CD4-positive, alpha-beta T cell (primary cell): ENCODE measurements at places on chromosomes 16 and 17.

GRCh38 chr17:27542841-27543463, 86.7 kb downstream of the KSR1 start:
- DNase-seq = no peak

GRCh38 chr17:78510141-78511075, 66.8 kb downstream of the DNAH17 start:
- no peak for DNase-seq

DNA sequence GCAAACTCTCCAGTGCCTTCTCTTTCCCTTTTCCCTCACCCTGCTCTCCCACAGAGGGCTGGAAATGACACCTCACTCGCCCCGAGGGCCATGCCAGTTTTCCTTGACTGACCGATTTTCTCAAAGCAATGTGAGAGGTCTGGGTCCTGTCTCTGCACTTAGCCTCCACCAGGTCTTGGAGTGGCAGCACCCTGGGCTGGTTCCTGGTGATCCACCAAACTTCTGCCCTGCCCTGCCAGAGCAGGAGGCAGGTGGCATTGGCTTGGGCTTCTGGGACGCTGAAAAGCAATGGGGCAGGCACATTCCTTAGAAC, 97.5 kb downstream of the RAB11FIP4 start:
- DNase-seq = no peak

- no peak for DNase-seq
Measured at GRCh38 chr17:39756380-39757079, 18.8 kb downstream of the GRB7 start.

DNA sequence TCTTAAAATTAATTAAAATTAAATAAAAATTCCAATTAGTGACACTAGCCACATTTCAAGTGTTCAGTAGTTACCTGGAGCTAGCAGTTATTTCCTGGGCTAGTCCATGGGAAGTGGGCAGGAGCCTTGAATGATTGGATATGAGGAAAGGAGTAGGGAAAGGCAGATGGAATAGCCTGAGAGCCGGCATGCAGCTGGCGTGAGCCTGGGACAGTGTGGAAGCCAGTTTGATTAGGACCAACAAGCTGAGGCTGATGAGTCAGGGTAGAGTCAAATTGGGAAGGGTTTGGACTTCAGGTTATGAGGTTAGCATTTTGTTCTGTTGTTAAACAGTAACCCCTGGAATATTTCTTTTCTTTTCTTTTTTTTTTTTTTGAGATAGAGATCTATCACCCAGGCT, 15.3 kb upstream of the GNA13 start:
- DNase-seq = no peak

DNA sequence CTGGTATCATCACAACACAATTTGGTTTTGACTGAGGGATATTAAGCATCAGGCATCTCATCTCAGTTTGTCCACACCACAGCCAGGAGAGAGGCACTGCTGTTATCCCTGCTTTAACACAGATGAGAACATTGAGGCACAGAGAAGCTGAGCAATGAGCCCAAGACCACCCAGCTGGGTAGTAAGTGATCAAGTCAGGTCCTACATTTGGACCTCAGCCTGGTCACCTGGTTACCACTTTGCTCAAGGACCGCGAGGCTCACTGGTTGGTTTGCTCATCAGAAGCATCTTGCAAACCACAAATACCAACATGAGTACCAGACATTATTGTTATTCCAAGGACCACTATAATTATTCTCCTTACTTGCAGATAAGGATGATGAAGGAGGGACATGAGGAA, 245.5 kb downstream of the CBLN1 start:
- no peak for DNase-seq

DNA sequence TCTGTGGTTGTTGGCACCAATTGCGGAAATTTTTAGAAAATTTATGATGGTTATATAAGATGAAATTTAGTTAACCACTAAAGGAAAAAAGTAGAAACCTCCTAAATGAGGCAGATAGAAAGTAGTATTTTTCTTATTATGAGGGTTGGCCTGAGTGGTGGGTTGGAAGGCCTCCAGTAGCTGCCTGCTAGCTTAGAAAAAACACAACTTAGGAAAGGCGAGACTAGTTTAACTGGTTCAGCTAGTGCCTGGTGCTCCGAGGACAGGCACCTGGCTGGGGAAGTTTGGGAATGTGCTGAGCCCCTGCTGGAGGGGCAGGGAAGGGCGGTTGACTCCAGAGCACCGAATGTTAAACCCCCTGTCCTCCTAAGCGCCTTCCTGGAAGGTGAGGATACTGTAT, 19.9 kb downstream of the LDHD start:
- no peak for DNase-seq

DNA sequence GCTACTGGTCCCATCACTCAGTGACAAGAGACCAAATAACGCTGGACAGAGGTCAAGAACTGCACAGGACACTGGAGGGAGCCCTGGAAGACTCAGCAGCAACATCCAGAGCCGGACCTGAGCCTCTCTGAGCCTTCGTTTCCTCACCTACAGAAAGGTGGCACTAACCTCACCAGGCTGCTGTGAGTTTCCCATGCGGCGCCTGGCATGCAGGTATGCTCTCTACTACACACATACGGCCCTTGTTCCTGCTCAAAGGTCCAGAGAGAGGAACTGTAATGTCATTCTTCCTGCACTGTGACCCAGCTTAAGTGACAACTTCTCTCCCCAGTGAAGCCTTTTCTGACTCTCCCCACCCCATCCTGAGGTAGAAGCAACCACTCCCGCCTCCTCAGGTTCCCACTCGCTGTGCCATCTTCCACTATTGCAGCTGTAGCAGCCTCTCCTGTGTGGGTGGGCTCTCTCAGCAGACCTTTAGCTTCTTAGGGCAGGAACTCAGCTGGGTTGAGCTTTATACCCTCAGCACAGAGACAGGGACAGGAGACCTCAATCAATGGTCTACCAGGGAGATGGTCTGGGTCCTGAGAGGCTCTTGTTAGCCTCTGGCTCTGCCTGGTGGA, 43.9 kb upstream of the SREBF1 start:
- no peak for DNase-seq

GRCh38 chr16:51399908-51400670, 249.0 kb upstream of the SALL1 start:
- no peak for DNase-seq

DNA sequence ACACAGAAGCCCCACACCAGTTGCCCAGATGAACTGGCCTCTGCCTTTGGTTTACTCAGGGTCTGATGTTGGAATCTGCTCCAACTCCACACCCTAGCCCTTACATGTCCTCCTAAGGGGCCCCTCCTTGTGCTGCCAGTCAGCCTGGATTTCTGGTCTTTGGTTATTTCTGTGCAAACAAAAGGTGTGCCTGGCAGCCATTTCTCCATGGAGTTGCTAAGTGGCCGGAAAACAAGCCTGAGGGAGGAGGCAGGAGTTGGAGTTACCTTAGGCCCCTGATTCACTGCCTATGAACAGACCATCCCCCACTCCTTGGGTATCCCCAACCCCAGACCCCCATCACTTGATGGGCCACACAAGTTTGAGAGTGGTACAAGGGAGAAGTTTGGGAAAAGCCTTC, 4.4 kb upstream of the ALKBH5 start:
- no peak for DNase-seq

DNA sequence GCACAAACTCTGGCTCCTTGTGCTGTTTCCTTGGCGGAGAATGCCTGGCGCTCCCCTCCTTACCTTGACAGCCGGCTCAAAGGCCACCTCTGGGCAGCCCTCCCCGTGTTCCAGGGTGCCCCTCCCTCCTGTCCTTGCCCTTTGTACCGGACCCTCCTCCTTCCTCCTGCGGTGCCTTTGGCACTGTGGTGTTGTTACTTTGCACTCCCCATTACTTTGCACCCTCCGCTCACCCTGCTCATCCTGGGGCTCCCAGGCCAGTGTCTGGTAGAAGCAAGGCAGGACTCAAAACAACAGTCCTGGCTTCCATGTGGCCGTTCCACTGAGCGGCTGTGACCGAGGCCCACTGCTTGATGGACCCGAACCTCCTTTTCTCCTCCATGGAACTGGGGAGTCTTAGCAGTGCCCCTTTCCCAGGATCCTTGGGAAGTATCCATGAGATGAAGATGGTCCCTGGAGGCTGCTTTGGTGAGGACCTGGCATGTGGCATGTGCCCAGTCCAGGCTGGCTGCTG, 147.8 kb downstream of the CMIP start:
- no peak for DNase-seq

- DNase-seq = no peak
Measured at GRCh38 chr17:35740997-35741931, 9.8 kb downstream of the RASL10B start.

- no peak for DNase-seq
Measured at GRCh38 chr17:81999976-82000802, 22.5 kb downstream of the CENPX start.

GRCh38 chr17:74267987-74268499, 6.0 kb upstream of the DNAI2 start:
- no peak for DNase-seq

DNA sequence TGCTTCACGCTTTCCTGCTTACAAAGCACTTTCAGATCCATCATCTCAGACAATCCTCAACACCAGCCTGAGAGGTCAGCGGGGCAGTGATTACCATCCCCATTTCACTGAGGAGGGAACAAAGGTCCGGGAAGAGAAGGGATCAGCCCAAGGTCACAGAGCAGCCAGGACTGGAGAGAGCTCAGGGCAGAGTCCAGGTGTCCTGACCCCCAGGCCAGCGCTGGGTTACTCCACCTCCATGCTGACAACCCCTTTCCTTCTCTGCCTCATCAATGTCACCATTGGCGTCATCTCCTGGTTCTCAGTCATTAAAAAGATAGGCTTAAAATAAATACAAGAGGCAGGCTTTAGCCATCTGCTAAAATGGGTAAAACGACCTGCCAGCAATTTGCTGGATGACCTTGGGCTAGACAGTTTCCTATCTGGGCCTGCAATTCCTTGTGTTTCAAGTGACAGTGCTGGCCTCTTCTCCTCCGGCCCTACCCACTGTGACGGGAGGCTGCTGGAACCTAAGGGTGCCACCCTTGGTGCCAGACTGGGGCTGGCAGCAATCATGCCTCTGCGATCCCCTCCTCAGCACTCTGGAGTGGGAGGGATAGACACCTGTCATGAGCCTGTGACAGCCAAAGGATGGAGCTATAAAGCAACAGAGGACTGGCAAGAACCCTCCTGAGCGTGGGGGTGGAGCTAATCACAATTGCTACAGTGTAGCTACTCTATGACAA, 79.5 kb upstream of the CCL1 start:
- DNase-seq = no peak

DNA sequence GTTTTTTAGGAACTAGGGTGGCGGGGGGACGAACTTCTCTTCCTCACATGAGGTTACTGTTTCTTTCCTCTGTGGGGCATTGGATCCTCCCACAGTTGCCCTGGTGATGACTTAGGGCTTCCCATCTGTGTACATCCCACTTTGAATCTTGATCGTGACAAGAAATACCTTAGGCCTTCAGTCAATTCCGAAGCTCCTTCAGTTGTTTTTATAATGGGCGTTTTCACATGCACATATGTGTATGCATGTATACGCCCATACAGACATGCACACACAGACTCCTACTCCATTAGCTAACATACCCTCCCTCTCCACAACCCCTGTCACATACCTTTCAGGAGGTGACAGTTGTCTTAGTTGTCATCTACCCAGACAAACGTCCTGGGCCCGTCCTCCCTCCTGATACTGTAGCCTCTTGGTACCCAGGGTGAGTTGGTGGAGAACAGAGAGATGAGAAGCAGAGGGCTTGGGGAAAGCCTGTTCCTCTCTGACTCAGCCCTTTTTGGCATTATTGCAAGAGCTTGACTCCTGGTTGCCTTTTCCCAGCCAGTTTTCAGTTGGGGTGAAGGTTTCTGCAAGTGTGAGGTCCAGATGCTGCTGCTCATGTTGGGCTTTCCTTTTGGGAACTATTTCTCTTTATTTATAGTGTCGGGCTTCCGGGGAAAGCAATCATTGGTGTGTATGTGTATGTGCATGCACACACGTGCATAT, 2.2 kb upstream of the AOC2 start:
- no peak for DNase-seq

- DNase-seq = no peak
Measured at GRCh38 chr16:549544-550263, 10.5 kb upstream of the PRR35 start.
